ENCODE measurements at places on chromosomes 5 and 9. TPM values are rescaled to one million over a fixed set of nuclear protein-coding genes. Genes with fewer than 3 reads are reported as not detected.

The GPR21 gene
- 0.39 TPM for total RNA-seq

The PCDHGA4 gene
- 2.1 TPM for total RNA-seq

The TRPM6 gene
- total RNA-seq: 0.26 TPM

The CARD9 gene
- total RNA-seq: 0.13 TPM

The ISL1 gene
- total RNA-seq: not detected

The BHMT gene
- total RNA-seq: not detected

The MARCHF3 gene
- 99.6 TPM for total RNA-seq
